CD4-positive, alpha-beta T cell treated with Interferon gamma for 1 hour (primary cell): ENCODE measurements at places on chromosomes 5 and 9.

DNA sequence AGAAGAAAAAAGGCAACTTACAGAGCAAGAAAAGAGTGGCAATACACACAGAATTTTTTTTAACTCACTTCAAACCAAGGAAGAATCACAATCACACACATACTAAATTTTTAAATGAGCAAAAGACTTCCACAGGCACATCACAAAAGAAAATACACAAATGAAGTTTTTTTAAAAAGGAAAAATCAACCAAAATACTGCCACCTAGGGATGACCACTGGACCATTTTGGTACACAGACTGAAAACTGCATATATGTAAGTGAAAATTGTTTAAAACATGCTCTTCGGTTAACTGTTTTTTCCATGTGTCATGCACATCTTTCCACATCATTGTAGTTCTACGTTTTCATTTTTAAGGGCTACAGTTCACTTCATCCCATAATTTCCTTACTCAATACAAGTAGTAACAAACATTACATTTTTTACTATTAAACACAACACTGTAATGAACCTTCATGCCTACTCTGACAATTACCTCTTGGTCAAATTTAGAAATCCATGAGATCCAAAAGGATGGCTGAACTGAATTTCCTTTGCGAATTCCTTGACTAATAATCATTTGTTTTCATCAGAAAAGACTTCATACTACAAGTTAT is 79.0 kb downstream of the FBXW11 start:
- DNase-seq: no peak

GRCh38 chr5:32542216-32543059 is 42.9 kb upstream of the SUB1 start:
- DNase-seq: no peak

- DNase-seq: no peak
Measured at GRCh38 chr9:17166346-17166745, 31.5 kb downstream of the CNTLN start.

GRCh38 chr5:74950836-74951515 is 84.8 kb upstream of the FAM169A start:
- no peak for DNase-seq

- no peak for DNase-seq
Measured at GRCh38 chr5:166341740-166342337, 1949.6 kb upstream of the WWC1 start.

DNA sequence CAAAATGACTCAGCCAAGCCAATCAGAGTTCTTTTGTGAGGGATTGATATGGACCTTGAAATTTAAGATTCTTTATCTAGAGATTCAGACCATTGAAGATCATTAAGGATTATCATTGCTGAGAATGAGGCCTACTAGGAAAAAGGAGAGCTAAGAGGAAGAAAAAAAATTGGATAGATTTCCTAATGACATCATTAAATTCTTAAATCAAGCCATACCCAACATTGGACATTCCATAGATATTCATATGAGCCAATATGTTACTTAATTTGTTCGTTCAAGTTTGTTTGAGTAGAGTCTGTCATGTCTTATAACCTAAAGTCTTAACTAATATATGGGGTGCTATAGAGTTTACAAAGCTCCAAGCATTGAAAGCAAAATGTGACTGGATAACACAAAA is 727.9 kb upstream of the SEMA6A start:
- no peak for DNase-seq

- no peak for DNase-seq
Measured at GRCh38 chr5:66143473-66144073, 527 bp upstream of the SREK1 start.

GRCh38 chr5:172423379-172424110 is 30.8 kb downstream of the SH3PXD2B start:
- no peak for DNase-seq

DNA sequence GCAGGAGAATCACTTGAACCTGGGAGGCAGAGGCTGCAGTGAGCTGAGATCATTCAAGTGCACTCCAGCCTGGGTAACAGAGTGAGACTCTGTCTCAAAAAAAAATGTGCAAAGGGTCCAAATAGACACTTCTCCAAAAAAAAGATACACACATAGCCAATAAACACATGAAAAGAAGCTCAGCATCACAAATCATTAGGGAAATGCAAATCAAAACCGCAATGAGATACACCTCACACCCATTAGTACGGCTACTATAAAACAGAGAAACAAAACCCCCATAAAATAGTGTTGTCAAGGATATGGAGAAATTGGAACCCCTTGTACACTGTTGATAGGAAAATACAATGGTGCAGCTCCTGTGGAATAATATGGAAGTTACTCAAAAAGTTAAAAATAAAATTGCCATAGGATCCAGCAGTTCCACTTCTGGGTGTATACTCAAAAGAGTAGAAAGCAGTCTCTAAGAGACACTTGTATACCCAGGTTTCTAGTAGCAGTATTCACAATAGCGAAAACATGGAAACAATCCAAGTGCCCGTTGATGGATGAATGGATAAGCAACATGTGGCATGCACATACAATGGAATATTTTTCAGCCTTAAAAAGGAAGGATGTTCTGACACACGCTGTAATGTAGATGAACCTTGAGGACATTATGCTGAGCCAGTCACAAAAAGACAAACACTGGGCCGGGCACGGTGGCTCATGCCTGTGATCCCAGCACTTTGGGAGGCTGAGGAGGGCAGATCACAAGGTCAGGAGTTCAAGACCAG is 57.2 kb upstream of the PPARGC1B start:
- DNase-seq: no peak

DNA sequence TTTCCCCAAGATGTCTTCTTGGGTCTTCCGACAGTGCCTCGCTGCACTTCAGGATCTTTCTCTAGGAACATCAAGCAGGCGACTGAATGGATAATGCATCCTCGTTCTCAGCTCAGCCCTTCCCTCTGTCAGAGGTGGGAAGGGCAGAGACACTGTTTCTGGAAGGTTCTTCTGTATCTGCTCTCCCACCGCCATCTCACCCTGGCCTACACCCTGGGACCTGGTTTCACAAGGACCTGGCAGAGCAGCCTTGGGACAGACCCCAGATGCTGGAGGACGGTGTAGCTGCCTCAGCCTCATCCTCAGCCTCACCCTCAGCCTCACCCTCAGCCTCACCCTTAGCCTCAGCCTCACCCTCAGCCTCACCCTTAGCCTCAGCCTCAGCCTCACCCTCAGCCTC is 18.5 kb downstream of the MRPL36 start:
- no peak for DNase-seq

GRCh38 chr5:87877023-87877422 is 391.6 kb downstream of the TMEM161B start:
- DNase-seq: no peak

GRCh38 chr5:135392256-135392655 is 6.8 kb downstream of the MACROH2A1 start:
- peak; percentile 42 for DNase-seq

- DNase-seq: no peak
Measured at GRCh38 chr5:59351076-59351794, 542.3 kb downstream of the PDE4D start.

GRCh38 chr5:134083517-134083916 is 31.0 kb upstream of the TCF7 start:
- DNase-seq: no peak

DNA sequence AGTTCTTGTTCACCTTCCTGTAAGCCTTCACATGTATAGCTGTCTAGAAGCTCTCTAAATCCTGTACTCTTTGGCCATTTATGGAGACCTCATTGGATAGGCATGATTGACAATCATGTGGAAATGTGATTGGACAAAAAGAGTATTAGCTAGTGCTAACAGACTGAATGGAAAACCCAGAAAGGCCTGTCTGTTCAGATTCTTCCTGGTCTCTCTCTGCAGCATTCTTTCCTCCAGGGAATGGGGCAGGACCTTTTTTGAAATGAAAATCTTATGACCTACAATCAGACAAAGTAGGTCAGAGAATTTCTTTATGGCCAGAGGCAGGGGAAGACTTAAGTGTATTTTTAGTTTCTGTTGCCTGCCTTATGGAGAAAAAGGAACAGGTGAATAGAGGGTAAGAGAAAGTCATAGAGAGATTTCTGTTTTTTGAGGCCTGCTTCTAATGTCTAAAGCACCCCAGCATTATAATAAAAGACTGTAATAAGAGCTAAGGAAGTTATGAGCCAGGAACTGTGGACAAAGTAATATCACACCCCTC is 152.4 kb upstream of the CCDC152 start:
- DNase-seq: no peak

DNA sequence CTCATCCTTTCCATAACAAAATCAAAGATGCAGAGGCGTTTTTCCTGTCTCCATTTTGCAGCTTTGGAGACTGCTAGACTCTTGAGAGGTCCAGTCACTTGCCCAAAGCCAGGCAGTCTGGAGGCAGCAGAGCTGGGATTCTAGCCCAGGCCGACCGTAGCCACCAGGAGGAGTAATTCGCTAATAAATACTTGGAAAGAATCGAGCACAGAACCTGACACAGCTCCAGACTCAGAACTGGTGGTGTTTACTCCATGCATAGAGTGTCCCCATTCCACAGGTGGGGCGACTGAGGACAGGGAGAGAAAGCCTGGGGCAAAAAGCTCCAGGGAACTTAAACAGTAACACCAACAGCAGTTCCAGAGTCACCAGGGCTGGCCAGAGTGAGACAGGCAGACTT is 10.7 kb upstream of the CERCAM start:
- no peak for DNase-seq

- DNase-seq: no peak
Measured at GRCh38 chr9:99416007-99416406, 193.9 kb downstream of the SEC61B start.

DNA sequence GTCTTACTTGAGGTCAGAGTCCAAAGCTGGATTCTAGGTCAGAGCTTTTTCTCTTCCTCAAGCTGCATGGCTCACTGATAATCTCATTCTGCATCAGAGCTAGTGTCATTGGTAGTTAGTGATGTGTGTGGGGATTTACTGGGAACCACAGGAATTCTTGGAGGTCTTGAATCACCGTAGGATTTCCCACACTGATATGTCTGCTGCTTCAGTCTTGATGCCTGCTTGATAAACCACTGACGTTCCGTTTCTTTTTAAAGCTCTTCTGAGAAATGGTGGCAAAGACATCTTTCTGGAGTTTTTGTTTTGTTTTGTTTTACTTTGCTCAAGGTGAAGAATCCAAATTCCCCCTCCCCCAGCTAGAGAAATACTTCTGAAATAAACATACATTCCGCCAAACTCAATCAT is 1.2 kb upstream of the GARIN3 start:
- DNase-seq: no peak

- no peak for DNase-seq
Measured at GRCh38 chr9:71403106-71403505, 281.7 kb upstream of the TRPM3 start.

DNA sequence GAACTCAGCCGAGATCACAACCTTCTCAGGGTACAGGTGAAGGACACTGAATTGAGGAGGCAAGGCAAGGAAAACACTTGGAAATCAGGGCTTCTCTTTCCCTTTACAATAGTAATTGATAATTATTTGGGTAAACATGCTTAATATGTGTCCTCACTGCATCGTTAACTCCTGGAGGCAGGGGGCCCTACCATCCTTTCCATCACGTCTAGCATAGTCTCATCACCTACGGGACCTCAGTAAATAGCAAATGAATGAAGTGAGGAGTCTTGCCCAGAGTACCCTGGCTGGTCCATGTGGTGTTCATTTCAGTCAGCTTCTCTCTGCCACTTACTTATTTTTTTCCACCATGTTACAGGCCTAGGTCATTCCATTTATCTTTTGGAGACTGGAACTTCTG is 2.3 kb downstream of the F2RL1 start:
- no peak for DNase-seq

GRCh38 chr5:128135286-128135685 is 51.7 kb downstream of the SLC12A2 start:
- no peak for DNase-seq

GRCh38 chr5:87340716-87341115 is 72.0 kb downstream of the CCNH start:
- no peak for DNase-seq

DNA sequence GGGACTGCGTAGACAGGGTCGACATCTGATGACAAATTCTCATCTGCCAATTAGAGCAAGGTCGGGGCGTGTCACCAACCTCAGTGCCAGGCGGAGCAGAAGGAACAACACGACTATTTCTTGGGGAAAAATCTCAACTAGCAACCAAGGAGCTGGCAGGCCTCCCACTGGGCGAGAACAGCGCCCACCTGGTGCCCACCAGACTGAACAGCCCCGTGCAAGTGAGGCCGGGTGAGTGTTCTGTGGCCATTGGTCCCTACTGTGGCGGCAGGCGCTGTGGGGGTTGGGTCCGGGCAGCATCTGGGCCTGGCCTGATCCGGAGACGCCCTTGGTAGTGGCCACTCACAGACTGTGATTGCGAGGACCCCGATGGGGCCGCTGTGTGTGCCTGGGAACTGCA is 11.5 kb downstream of the NOTCH1 start:
- DNase-seq: no peak

- no peak for DNase-seq
Measured at GRCh38 chr5:3336666-3337065, 259.0 kb upstream of the IRX1 start.

GRCh38 chr9:22102146-22103053 is 93.3 kb upstream of the CDKN2B start:
- no peak for DNase-seq

DNA sequence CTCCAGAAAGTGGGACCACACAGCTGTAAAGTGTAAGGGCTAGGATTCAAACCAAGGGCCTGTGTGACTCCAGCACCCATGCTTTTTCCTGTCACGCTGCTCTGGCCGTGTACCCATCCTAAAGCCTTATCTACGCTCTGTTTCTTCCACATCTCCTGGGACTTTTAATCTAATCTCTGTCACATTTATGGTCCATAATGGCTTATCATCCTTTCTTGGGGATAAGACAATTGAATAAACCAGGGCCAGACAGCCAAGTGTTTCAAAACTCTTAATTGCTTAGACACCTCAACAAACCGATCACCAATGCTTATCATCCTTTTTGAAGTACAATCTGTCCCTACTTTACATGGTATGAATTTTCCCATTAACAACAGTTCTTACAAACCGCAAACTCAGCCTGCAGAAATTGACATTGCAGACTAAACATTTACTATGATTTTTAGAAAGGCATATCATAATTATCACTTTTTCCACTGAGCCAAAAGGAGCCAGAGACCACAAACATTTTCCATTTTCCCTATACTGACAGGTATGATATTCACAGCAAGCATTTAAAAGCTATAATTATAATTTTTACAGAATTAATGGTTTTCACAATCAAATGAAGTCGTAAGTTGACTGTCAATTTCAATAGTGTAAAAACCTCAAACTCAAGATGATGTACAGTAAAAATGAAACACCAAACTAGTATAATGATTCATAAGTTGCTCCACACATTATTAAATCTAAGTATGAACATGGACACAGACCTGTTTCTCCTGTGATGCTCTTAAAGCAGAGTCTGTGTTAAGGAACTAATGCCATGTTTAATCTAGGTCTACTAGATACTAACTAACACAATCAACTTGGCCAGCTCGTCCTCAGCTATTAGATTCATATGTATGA is 99.5 kb downstream of the FBXW11 start:
- DNase-seq: no peak

GRCh38 chr5:143641549-143642355 is 170.2 kb upstream of the HMHB1 start:
- no peak for DNase-seq

DNA sequence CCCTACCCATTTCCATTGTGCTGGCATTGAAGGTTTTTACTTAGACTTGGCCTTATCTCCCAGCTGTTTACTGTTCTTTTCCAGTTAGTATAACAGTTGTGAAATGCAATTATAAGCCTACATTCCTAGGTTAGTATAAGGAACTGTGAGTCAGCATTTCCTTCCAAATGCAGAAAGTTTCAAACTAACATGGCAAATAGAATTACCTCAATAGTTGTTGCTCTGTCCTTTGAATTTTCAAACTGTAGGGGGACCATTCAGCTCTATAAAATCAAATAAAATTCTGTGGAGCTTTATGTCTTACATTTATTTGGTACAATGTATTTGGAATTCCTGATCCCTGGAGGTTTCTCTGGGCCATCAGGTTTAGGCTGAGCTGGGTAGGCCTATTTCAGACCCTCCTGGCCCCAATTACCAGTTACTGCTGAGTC is 47.2 kb downstream of the ARHGEF28 start:
- DNase-seq: no peak
